Activated CD4-positive, CD25-positive, alpha-beta regulatory T cell treated with anti-CD3 and anti-CD28 coated beads, Interleukin-2, amount 50 U/mL, for 72 hours (primary cell): ENCODE measurements at places on chromosomes 5 and 9.

DNA sequence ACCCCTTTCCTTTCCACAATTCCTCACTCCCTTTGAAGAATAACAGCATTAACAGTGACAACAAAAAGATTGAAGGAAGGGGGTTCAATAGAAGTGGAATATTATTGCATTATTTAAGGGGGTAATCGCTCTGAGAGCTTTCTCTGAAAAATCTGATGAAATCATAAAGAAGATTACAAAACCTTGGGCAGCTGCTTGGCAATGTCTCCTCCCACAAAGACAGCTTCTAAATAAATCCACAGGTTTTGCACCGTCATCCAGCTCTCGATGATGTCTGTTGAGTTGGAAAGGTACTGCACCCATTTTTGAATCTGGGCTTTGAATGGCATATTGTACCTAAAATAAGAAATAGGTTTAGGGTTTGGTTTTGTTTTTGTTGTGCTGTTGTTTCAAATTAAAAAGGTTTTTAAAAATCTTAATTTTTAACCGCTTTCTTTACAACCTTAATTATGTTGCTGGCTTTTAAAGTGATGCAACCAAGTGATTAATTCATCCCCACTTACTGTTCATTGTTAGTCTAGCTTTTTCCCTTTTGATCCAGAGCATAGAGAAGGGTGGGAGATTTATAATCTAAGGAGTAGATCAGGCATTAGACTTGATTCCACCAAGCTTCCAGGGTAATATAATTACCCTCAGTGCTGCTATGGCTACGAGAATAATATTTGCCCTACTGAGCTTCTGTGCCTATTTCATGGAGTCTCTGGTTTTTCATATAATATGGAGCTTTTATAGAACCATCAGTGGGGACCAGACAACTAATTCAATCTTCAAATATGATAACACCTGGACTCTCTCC lies 85.0 kb downstream of the DNAH5 start:
- no peak for DNase-seq

DNA sequence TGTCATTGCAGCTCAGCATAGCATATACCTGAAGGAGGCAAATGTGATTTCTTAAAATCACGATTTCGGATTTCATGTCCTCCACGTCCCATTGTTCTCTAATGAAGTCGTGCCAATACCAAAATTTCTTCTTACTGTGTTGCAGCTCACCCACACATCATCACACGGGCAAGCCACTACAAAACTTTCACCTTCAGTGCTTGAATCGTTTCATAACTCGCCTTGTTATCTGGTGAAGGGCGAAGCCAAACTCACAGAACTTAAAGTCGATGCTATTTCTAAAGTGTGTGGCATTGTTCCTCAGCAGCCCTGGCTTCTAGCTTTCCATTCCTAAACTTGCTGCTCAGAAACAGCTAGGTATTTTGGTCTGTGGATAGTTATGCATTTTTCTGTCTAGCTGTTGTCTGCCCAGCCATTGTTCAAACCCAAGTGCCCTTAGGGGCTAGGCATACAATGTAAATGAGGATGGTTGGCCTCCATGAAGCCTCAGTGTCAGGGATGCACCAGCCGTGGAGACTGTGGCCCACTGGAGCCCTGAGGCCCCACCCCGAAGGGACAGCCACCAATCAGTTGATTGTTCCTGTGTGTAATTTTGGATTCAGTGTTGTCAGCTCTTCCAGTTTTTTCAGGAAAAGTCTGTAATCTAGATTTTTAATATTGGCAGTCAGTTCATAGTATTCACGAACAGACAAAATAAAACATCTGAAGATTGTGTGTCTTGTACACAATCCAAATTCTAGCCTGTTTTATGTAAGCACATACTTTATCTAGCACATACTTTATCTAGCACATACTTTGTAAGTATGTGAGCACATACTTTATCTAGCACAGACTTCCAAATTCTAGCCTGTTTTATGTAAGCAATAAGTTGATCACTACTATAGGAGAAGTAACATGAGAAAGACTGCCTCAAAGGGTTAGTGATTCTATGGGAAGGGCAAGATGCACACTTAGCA lies 112.8 kb downstream of the DAPK1 start:
- no peak for DNase-seq

GRCh38 chr5:177430140-177430951 lies 3.9 kb downstream of the GRK6 start:
- peak; percentile 32 for DNase-seq

GRCh38 chr9:134644725-134645606 lies 3.4 kb downstream of the COL5A1 start:
- no peak for DNase-seq

DNA sequence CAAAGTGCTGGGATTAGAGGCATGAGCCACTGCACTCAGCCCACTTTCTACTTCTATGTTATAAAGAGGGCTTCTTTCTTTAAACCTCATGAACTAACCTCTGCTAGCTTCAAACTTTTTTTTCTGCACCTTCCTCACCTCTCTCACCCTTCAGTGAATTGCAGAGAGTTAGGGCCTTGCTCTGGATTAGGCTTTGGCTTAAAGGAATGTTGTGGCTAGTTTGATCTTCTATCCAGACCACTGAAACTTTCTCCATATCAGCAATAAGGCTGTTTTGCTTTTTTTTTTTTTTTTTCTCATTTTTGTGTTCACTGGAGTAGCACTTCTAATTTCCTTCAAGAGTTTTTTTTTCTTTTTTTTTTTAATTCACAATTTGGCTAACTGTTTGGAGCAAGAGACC lies 216.4 kb upstream of the MAP3K1 start:
- no peak for DNase-seq

- DNase-seq: no peak
Observed at GRCh38 chr9:120486347-120486746, 93.6 kb downstream of the CDK5RAP2 start.

- DNase-seq: no peak
Observed at GRCh38 chr5:68460147-68460798, 244.7 kb downstream of the PIK3R1 start.

- no peak for DNase-seq
Observed at GRCh38 chr5:95382801-95383200, 8.4 kb upstream of the FAM81B start.

GRCh38 chr9:98995971-98996504 lies 52.3 kb downstream of the COL15A1 start:
- DNase-seq: no peak

DNA sequence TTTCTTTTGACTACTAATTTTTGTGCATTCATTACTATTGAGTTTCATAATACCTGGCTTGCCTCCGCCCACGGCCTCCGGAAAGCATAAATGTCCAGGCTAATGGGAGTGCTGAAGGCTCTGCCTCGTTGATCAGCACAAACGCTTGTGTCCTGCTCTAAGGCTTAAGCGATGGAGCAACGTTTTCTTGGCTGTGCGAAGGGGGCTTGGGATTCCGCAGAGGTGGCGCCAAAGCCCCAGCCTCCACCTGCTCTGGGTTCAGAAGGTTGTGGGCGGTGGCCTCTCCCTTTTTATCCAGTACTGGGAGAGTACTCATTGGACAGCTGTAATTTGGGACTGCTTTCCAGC lies 19.7 kb downstream of the ANXA2R start:
- DNase-seq: peak; percentile 49

DNA sequence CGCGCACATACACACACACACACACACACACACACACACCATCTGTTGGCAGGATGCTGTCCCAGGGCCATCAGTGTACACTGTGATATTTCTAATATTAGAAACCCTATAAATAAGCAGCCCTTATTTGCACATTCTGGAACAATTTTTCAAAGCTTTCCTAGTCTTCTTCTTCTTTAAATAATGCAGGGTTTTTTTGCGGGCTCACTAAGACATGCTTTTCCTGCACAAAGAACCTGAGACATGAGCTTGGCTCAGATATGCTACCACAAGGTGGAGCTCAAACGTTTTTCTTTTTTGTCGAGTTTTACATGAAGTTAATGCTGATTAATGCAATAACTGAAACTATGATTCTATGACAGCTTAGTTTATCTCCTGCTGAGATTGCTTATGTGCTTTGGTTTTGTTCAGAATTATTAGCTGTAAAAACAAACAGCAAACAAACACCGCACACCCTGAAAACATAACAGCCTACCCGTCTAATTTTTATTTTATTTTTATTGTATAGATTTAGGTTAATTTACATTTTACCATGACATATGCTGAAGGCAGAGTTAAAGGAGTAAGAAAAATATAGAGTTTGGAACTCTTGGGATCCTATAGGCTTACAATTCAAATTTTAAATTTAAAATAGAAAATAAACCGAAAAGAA lies 95.8 kb downstream of the ALDH1A1 start:
- DNase-seq: no peak
